ENCODE measurements at places on chromosomes 7 and 10. TPM values are rescaled to one million over a fixed set of nuclear protein-coding genes. Genes with fewer than 3 reads are reported as not detected.

Gene ANKRD61
- not detected for total RNA-seq

Gene LANCL2
- 16.1 TPM for total RNA-seq

Gene VCL
- total RNA-seq = 186 TPM

Gene SEC61G
- 142 TPM for total RNA-seq

Gene TRIM50
- 0.11 TPM for total RNA-seq

Gene CCL26
- 8.1 TPM for total RNA-seq

Gene ZNF488
- total RNA-seq = 0.07 TPM

Gene COL28A1
- total RNA-seq = 0.13 TPM

DNA sequence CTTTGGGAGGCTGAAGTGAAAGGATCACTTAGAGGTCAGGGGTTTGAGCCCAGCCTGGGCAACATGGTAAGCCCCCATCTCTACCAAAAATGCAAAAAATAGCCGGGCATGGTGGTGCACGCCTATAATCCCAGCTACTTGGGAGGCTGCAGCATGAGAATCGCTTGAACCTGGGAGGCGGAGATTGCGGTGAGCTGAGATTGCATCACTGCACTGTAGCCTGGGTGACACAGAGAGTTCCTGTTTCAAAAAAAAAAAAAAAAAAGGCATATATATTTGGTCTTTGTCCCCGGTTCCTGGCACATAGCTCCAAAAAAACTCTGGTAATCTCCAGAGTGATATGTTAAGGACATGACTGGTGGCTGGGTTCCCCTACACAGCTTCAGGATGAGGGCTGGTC is 147.3 kb downstream of the SEC23IP start:
- peaks cover 4% of the 10 kb centered on the region for H3K27me3 ChIP-seq
- no peak for DNase-seq
- no peak overlapping the region for H3K4me3 ChIP-seq

DNA sequence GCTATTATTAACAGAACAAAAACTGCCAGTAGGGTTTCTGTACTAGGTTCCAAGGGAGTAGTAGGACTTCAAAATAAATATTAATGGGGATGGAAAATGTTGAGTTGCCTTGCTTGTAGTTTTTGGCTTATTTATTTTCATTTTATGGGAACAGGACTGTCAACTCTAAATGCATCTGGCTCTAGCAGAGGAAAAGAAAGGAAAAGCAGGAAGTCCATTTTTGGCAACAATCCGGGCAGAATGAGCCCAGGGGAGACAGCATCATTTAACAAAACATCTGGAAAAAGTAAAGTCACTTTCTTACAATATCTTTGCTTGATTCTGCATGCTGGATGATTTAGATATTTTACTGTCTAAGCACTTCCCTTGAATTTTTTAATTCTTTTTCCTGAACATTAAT is 69.4 kb downstream of the NOC3L start:
- H3K4me3 ChIP-seq = no peak overlapping the region
- no peaks in the 10 kb centered on the region for H3K4me1 ChIP-seq
- no peak for DNase-seq

DNA sequence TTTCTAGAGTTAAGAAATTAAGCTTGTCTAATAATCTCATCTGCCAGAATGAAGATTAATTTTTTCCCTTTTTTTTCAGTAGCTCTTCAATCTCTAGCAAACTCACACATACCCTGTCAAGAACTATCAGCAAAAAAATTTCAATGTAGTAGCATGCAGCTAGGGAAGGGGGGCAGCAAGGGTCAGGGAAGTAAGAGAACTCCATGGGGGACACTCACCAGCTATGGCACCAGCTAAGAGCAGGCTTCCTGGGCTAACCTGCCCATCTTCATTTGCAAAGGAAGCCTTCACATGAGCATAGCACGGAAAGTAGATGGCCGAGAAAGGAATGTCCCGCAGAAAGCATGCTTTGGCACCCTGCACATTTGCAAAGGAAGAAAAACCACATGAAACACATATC is 190.4 kb downstream of the SLC25A13 start:
- peaks cover 31% of the 10 kb centered on the region for H3K36me3 ChIP-seq
- DNase-seq = no peak
- H3K4me1 ChIP-seq = no peaks in the 10 kb centered on the region
- H3K27ac ChIP-seq = no peak overlapping the region

DNA sequence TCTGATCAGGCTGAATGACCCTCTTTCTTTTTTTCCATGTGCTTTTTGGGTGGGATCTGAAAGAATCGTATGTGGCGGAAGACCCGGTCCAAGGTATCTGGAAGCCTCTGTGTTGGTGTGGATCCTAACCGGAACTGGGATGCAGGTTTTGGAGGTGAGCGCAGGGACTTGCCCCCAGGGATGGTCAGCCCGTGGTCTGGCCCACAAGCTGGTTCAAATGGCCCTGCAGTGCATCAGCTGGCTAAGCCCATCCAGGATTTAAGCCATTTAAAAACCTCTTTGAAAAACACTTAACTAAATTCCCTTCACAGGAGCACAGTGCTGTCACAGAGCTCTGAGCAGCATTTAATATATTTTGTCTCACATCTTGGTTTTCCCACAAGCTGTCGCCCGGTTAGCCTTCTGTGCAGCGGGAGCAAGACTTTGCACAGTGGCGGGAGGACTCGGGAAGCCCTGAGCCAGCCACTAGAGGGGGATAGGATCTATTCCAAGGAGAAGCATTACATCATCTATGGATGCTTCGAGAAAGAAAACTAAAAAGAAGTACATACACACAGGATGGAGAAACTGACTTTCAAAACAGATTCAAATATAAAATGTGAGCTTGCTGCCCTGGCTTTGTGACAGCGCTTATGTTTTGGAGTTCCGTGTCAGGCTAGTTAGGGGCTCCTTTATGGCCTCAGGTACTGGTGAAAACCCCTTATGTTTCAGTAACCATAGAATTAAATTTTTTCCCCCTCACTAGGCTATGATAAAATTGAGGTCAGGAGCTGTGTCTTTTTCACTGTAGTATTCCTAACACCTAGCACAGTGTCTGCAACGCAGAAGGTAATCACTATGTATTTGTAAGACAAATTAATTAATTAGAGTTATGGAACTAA is 11.3 kb downstream of the CPA2 start:
- H3K4me3 ChIP-seq = no peak overlapping the region
- peaks cover 24% of the 10 kb centered on the region for H3K27me3 ChIP-seq
- H3K36me3 ChIP-seq = no peaks in the 10 kb centered on the region
- DNase-seq = peak; percentile 59
- H3K4me1 ChIP-seq = peaks cover 1% of the 10 kb centered on the region

DNA sequence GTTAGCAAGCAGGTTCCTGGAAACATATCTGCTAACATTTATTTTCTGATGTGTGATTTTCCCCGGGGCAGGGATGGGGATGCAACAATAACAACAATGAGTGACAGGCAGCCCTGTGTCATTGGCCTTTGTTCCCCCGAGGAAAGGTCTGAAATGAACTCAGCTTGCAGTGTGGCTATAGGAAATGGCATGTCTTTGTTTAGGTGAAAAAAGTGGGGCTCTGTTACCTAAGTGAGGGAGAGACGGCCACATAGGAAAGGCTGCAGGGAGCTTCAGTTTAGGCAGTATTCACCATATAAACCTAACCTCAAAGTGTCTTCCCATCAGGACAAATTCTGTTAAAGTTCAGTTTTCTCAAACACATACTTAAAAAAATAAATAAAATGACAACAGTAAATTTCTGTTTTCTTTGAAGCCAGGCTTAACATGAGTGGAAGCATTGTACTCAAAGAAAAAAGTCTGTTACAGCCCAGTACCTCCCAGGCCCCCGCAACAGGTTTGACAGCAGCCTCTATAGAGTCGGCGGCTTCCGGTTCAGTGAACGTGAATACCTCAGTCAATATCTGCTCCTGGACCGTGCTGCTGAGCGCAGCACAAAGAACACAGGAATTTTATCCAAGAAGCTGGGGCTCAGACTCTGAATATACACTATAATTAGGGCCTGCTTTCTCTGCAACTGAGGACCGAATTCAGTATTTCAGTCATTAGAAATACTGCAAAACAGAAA is 168.3 kb downstream of the GLI3 start:
- H3K36me3 ChIP-seq = no peaks in the 10 kb centered on the region
- H3K27ac ChIP-seq = no peak overlapping the region
- no peaks in the 10 kb centered on the region for H3K4me1 ChIP-seq
- no peak overlapping the region for H3K4me3 ChIP-seq
- DNase-seq = no peak

GRCh38 chr7:149304006-149304405 is 42.0 kb downstream of the ZNF783 start:
- no peaks in the 10 kb centered on the region for H3K4me1 ChIP-seq
- H3K4me3 ChIP-seq = no peak overlapping the region
- no peak for DNase-seq

DNA sequence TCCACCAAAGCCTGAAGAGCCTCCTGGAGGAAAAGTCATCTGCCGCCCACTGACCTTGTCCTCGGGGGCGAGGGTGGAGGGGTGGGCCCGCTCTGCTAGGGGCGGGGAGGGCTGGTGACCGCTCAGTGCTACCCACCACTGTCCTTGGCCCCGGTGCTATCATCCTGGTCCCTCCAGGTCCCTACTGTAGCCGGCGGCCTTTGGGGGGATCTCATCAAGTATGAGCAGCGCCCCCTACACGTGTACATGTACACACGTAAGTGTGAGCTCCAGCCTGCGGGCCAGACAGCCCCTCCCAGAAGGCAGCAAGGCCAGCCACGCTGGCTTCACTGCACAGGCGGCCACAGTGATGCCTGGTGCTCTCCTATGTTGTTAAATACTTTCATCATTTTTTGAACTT is 19.6 kb downstream of the TTYH3 start:
- peak; percentile 61 for DNase-seq
- H3K4me3 ChIP-seq = no peak overlapping the region
- H3K27ac ChIP-seq = no peak overlapping the region

DNA sequence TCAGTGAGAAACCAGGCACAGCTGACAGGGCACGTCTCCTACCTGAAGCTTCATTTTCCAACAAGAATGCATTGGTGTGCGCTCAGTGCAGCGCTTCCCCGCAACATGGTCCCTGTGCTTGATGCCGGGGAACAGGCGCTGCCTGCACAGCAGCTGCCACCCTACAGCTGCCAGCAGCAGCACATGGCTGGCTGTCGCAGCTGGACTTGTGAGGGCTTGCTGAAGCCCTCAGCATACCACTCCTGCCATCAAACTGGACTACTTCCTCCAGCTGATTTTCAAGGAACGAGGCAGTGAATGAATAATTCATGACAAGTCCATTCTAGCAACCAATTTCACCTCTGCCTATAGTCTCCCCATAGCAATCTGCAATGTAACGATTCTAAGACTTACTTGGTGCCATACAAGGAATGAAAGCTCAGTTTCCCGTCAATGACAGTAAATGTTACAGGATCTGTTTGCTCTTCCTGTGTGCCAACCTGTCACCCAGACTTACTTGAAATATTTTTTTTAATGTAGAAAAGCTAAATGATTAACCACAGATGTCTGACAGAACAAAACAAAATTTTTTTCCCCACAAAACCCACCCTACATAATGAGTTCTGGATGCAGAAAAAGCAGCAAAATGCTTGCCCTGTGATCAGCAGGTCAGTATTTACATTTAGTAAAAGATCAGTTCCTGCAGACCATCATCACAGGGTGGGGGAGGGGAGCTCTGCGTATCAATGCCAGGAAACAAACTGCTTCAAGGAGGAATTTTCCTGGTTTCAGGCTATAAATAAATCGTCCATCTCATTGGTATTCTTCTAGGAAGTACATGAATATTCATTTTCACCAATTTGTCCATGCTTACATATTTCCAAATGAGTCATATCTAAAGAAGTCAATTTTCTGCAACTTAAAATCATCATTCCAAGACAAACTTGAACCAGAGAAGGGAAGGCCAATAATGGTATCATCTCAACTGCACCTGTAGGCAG is 140.6 kb downstream of the ALOX5 start:
- H3K27me3 ChIP-seq = no peaks in the 10 kb centered on the region
- no peak for DNase-seq
- H3K4me1 ChIP-seq = peaks cover 3% of the 10 kb centered on the region
- H3K36me3 ChIP-seq = no peaks in the 10 kb centered on the region

DNA sequence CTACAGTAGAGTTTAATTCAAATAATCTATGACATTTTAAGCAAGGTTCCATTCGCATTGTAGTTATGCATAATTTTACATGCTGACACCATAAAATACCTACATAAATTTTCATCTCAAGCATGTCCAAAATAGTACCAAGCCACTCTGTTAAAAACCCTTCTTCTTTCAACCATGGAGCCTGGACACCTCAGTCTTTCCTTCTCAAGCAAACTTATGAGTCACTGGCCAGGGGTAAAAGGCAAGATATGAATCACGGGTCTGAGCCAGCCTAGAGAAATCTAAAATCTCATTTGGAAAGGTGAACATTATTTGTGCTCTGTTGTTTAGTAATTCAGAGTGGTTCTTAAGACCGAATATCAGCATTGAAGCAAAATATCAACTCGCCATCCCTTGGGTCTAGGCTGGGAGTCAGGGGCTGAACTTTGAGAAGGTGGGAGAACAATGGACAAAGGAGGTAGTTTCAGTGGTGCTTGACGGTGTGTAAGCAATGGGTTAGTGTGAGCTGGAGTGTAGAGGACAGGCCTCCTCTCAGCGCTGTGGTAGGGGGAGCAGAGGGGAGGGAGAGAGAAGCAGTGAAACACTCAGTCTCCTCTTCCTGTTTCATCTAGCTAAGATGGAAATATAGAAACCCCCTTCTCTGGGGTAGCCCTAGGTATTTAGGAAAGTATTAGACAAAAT is 19.1 kb upstream of the GPAM start:
- no peak overlapping the region for H3K27ac ChIP-seq
- H3K27me3 ChIP-seq = no peaks in the 10 kb centered on the region

- no peak overlapping the region for H3K4me3 ChIP-seq
- H3K27me3 ChIP-seq = peaks cover 9% of the 10 kb centered on the region
- H3K4me1 ChIP-seq = 0 out of 3 replicates have a peak, but pooled peaks cover 9% of the 10 kb centered on the region
- no peak for DNase-seq
- H3K27ac ChIP-seq = no peak overlapping the region
These were observed 24.9 kb upstream of the FAM180A start for GRCh38 chr7:135773464-135773863.

GRCh38 chr10:48701139-48701901 is 16.6 kb downstream of the WDFY4 start:
- 0 out of 3 replicates have a peak, but pooled peaks cover 7% of the 10 kb centered on the region for H3K27me3 ChIP-seq
- no peak overlapping the region for H3K27ac ChIP-seq
- H3K4me1 ChIP-seq = no peaks in the 10 kb centered on the region
- no peak overlapping the region for H3K4me3 ChIP-seq

DNA sequence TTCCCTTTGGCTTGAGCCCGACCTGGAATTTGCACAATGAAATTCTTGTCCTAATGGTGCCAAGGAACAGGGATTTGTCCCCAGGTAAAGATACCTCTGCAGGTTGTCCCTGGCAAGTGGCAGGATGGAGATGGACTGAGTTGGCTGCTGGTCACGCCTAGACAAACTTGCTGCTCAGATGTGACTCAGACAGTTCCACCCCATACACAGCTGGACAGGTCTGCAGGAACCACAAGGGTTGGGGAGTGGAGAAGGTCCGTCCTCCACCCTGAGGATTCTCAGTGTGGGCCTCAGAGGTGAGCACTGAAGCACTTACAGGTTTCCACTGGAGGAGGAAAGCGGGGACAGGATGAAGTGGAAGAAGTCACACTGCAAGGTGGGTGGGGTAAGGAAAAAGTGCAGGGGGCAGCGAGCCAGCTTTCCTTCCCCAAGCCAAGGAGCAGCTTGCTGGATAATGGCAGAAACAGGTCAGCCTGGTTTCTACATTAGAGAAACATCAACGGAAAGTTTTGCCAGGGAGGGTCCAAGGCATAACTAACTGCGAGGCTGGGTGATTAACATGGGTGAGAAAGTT is 20.5 kb downstream of the ITPRIP start:
- H3K27ac ChIP-seq = no peak overlapping the region
- DNase-seq = no peak
- peaks cover 77% of the 10 kb centered on the region for H3K36me3 ChIP-seq
- H3K4me1 ChIP-seq = no peaks in the 10 kb centered on the region
- no peak overlapping the region for H3K4me3 ChIP-seq

GRCh38 chr7:80387634-80388193 is 124.2 kb downstream of the GNAT3 start:
- no peaks in the 10 kb centered on the region for H3K4me1 ChIP-seq
- H3K36me3 ChIP-seq = no peaks in the 10 kb centered on the region
- H3K27me3 ChIP-seq = no peaks in the 10 kb centered on the region
- H3K4me3 ChIP-seq = no peak overlapping the region
- no peak for DNase-seq
- H3K27ac ChIP-seq = no peak overlapping the region

Data from K562 (cell line).